ENCODE measurements at places on chromosomes 11 and 22.

DNA sequence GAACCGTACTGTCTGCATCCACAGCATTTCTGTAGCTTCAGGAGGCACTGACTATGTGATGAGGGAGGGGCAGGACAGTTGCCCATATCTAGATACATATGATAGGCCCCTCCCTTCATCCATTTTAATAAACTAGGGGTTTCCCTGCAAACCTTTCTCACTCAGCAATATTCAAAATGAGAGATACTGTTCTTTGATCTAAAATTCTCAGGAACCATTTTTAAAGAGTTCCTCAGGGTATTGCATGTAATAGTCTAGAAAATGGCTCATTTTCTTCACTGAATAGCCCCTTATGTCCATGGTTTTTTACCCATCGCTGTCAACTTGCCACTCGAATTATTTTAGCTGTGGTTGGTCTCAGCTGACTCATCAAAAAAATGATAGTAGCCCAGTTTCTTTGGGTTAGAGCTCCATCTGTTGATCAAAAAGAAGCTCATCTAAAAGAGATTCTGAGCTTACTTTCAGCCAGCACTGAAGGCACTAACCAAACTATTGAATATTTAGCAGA is 37.0 kb upstream of the DNAJB7 start:
- no peak for DNase-seq

GRCh38 chr22:43745783-43746356 is 66.2 kb downstream of the EFCAB6 start:
- DNase-seq, result no peak

DNA sequence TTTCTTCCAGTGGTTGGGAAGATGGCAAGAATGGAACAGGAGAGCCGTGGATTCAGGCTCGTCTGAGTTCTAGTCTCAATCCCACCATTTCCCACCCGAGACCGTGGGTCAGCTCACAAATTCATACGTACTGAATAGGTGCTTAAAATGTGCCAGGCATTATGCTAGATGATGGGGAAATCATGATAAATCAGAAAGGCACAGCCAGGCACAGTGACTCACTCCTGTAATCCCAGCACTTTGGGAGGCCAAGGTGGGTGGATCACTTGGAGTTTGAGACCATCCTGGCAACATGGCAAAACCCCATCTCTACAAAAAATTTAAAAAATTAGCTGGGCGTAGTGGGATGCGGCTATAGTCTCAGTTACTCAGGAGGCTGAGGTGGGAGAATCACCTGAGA is 7.1 kb downstream of the TRIOBP start:
- DNase-seq, result no peak

GRCh38 chr11:63847363-63847762 is 8.5 kb downstream of the MARK2 start:
- no peak for DNase-seq

- no peak for DNase-seq
Measured at GRCh38 chr11:94746721-94747120, 21.4 kb upstream of the AMOTL1 start.

- no peak for DNase-seq
Measured at GRCh38 chr11:126840201-126840886, 160.2 kb downstream of the KIRREL3 start.

Measured in anterior cingulate cortex (tissue), 58 donors.